Stimulated activated CD8-positive, alpha-beta memory T cell treated with anti-CD3 and anti-CD28 coated beads, Interleukin-2, amount 100 ng/mL, for 1 hour (primary cell): ENCODE measurements at places on chromosomes 6 and 20.

DNA sequence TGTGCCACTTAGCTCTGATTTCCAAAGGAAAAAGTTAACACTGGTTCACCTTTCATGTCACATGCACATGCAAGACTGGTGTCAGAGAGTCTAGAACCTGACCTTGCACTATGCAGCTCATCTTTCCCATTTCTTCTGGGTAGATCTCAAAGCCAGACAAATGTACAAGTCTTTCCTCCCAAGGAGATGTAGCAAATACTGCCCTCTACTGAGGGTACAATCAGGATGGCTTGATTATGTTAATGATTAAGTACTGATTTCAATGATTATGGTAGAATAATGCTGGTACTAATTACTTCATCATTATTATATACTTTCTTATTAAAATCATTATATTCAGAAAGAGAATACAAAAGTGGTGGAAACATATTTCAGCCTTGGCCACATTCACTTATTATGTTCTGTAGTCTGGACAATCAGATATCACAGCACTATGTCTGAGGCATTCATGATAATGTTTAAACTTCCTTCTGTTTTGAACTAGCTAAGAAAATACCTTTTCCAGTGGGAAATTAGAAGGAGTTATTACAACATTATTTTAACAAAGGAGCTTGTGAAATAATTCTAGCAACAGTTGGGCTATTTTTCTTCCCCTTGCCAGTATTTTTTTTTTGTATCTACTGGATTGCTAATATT lies 68.5 kb upstream of the FOXO3 start:
- DNase-seq, result no peak

DNA sequence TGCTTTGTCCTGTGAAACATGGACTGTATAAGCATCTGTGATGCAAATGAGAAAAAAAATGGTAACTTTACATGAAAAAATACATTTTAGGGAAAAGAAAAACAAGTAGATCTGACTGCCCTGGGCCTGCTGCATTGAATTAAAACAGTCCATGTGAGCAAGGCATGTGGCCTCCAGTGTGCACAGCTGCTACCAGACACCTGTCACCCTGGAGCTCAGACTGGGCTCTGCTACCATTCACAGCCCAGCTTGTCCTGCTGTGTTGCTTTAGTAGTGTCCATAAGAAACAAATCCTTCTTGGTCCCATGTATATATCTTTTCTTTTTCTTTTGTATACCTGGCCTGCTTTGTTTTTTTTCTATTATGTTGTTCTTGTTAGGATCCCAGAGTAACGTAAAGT lies 315.9 kb downstream of the NKAIN2 start:
- DNase-seq, result no peak

GRCh38 chr6:48881551-48881950 lies 581.5 kb downstream of the MMUT start:
- no peak for DNase-seq

DNA sequence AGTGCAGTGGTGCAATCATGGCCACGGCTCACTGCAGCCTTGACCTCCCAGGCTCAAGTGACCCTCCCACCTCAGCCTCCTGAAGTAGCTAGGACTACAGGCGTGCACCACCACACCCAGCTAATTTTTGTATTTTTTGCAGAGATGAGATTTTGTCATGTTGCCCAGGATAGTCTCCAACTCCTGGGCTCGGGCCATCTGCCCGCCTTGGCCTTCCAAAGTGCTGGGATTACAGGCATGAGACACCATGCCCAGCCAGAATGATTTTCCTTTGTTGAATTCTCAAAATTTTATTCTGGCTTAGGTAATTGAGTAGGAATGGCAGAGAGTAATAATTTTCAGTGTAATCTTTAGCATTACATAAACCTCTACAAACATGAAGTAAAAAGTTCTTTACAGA lies 37.1 kb downstream of the SLC16A10 start:
- no peak for DNase-seq

DNA sequence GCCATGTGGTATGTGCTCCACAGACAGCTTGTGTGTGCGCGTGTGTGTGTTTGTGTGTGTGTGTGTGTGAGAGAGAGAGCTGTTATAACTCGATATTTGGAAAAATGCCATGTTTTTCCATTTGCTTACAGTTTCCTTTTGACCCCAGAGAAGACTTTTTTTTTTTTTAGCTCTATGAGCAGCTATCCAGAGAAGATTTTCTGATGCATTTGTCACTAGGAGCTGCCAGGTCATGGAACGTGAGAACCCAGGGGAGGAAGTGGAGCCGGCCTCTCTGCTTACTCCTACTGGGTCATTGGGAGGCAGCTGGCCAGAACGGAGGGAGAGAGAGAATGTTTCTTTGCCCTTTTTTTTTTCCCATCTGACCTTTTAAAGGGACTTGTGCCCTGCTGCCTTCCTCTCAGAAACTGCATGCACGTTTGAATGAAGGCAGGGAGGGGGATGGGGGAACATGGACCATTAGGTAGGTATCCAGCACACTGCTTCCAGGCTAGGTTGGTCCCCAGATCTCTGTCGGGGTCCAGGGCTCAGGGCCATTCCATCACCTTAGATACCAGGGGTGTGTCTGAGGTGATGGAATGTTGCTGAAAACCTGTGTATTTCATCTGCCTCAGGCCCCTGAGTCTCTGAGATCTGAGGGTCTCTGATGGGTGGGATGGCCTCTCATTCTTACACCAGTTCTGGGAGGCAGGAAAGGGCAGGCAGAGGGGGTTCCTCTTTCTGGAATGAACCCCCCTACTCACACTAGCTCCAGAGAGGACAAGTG lies 11.2 kb upstream of the MRPS18A start:
- DNase-seq, result no peak

- peak; percentile 45 for DNase-seq
Observed at GRCh38 chr6:44072959-44073611, 54.2 kb downstream of the MRPL14 start.

- DNase-seq, result no peak
Observed at GRCh38 chr6:35148167-35148741, 7.1 kb upstream of the TCP11 start.

- no peak for DNase-seq
Observed at GRCh38 chr6:144286503-144287393, 1.6 kb downstream of the UTRN start.

DNA sequence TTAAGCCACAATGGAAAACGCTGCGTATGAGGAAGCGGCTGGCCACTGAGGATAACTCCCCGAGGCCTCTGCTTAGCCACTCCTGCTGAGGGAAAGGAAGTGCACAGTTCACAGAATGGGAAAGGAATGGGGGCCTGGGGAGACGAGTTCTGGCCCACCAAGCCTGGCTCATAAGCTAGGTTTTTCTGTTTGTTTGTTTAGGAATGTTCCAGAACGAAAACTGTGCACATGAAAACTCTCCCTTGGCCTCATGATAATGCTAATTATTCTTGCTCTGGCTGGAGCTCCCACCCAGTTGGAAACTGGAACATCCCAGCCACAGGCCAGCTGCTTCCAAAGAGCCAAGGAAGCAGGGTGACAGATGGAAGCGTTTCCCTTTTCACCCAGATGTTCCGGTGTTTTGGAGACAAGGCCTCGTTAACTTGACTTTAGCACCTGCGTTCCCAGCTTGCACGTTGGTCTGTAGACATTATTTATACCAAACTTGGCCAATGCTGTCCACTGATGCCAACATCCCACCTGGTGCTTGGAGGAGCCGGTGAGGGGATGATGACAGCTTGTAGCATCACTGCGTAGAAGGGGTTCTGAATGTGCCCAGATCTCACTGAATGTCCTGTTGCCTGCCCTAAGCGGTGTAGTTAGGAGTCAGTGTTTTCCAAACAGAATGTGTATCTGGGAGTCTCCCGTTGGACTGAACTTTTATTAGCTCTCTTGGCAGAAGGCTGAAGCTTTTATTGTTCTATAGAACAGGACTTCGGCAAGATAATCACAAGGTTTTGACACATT lies 34.5 kb downstream of the APCDD1L start:
- no peak for DNase-seq

GRCh38 chr6:152155792-152156191 lies 348.3 kb downstream of the ESR1 start:
- DNase-seq, result no peak

DNA sequence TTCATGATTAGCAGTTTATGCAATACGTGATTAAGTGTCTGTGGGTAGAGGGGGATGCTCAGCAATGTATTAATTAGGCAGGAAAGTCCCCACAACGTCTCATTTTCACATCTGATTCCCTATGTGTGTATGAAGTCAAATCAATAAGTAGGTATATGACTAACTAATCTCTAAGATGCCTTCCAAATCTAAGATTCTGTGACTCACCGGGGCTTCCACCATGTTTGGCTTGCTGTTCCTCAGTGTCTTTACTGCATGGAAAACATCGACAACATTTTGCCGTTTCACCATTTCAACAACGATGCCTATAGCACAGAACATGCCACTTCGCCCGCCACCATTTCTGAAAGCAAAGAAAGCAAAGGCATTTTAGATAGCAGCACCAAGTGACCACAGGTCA lies 72.0 kb upstream of the THEMIS start:
- DNase-seq, result no peak

- DNase-seq, result no peak
Observed at GRCh38 chr6:137903933-137904821, 37.1 kb downstream of the TNFAIP3 start.

- no peak for DNase-seq
Observed at GRCh38 chr6:54307439-54307910, 766 bp upstream of the TINAG start.

GRCh38 chr6:30508890-30509736 lies 19.8 kb downstream of the HLA-E start:
- DNase-seq, result no peak

GRCh38 chr6:96184798-96185197 lies 169.0 kb downstream of the FUT9 start:
- no peak for DNase-seq

DNA sequence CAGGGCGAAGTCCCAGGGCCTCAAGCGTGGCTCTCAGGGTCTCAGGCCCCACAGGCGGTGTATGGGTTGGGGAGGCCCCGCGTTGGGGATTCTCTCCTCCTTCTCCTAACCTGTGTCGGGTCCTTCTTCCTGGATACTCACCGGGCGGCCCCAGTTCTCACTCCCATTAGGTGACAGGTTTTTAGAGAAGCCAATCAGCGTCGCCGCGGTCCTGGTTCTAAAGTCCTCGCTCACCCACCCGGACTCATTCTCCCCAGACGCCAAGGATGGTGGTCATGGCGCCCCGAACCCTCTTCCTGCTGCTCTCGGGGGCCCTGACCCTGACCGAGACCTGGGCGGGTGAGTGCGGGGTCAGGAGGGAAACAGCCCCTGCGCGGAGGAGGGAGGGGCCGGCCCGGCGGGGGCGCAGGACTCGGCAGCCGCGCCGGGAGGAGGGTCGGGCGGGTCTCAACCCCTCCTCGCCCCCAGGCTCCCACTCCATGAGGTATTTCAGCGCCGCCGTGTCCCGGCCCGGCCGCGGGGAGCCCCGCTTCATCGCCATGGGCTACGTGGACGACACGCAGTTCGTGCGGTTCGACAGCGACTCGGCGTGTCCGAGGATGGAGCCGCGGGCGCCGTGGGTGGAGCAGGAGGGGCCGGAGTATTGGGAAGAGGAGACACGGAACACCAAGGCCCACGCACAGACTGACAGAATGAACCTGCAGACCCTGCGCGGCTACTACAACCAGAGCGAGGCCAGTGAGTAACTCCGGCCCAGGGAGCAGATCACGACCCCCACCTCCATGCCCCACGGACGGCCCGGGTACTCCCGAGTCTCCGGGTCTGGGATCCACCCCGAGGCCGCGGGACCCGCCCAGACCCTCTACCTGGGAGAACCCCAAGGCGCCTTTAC lies at the start of gene HLA-G:
Gene HLA-G, plus strand, starts transcription at position 247 of the 892 bp plus-strand sequence. Its CDS starts 20 bp downstream, at position 267.
- no peak for DNase-seq

GRCh38 chr6:111982681-111983080 lies 71.2 kb upstream of the CCN6 start:
- no peak for DNase-seq

GRCh38 chr20:4011226-4011975 lies 4.0 kb downstream of the RNF24 start:
- DNase-seq, result no peak

- DNase-seq, result no peak
Observed at GRCh38 chr6:104019075-104019753, 840.5 kb downstream of the HACE1 start.

- DNase-seq, result no peak
Observed at GRCh38 chr20:42530855-42531448, 658.8 kb downstream of the PTPRT start.

DNA sequence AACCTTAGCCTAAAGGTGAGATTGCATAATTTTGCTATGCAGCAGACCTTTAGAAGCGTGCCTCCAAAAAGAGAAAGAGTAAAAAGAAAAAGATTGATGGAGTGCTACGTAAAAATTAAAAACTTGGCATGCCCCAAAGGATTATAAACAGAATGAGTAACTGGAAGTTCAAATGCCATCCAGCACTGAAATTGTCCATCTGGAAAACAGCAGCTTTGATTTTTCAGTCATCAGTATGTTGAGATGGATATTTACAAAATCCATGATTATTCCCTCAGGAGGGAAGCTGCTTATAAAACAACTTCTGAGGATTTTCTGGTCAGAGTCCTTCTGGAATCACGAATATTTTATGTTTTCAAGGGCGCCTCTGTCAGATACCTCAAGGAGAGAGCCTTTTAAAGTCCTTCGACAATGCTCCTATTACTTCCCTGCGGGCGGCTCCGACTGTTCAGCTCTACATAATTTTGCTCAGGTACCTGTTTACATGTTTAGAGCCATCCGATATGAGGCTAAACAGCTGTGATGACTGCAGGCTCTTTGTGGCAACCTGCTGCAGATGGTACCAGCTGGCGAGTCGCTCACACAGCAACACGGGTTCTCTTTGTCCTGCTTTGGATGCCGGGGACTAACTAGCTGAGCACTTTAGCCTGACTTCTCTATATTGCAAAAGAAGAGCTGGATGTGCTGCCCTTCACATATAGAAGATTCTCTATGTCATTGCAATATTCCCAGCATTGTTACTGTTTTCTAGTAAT lies 83.3 kb downstream of the RCAN2 start:
- DNase-seq, result no peak

DNA sequence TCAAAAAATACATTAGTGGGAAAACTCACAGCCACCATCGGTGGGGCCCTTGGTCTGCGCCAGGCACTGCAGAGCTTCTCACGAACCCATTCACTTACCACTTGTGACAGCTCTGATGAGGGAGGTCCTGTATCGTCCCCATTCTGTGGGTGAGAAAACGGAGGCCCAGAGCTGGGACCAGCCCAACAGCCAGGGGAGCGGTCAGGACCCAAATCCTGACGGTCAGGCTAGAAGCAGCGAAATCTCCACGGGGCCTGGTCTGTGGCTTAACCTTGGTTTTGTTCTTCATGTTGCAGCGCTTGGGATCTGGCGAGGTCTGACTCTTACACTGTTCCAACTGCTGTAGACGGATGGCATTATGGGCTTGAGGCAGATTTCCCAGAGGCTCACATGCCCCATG lies 7.7 kb upstream of the VSX1 start:
- no peak for DNase-seq

GRCh38 chr6:33587529-33587928 lies 7.5 kb upstream of the BAK1 start:
- DNase-seq, result no peak

- no peak for DNase-seq
Observed at GRCh38 chr6:107506145-107506544, 16.2 kb downstream of the SOBP start.
